ENCODE measurements at places on chromosomes 2 and 18.

- no peak for DNase-seq
Measured at GRCh38 chr18:2894841-2895370, 48.1 kb downstream of the EMILIN2 start.

DNA sequence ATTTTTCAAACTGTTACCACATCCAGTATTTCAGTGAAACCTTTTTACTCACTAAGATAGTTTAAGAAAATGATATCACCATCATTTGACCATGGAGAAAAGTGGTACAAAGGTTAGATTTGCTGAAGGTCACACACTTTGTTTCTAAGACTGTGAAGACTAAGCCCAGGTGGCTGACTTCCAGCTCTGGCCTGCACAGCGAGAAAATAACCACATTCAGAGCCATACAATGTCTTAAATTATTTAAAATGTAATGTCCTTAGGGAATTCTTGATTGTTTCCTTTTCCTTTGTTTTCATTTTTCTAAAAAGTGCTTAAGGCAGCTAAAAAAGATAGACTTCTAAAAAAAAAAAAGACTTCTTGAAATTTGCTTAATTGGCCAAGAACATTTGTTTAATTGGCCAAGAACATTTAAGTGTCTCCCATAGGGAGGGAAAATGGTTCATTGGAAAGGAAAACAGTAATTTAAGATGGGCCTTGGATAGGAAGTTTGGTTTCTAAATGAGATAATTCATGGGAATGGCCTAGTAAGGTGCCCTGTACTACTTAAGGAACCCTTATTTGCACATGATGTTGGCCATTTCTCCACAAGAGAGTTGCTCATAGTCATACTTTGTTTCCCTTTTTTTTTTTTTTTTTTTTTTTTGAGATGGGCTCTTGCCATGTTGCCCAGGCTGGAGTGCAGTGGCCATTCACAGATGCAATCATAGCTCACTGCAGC is 45.2 kb downstream of the CYP1B1 start:
- DNase-seq = no peak

GRCh38 chr2:120246546-120247300 is 5.9 kb upstream of the RALB start:
- DNase-seq = no peak

DNA sequence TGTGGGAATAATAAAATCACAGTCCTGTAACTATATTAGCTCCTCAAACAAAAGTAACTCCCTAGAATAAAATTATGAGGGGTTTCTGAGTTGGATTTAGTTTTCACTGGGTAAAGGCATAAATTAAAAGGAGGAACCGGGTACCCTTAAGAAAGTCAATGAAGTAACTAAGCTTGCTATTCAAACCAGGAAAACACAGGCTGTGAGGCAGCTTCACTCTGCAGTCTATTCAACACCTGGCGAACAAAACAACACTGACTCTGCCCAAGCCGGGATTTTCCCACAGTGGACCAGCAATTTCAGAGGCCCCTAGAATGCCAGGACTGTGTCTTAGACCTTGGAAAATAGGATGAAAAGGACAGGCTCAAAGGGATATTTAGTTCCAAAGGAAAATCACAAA is 24.6 kb upstream of the CREB1 start:
- no peak for DNase-seq

GRCh38 chr2:106195981-106196380 is 1.9 kb upstream of the UXS1 start:
- DNase-seq = no peak

DNA sequence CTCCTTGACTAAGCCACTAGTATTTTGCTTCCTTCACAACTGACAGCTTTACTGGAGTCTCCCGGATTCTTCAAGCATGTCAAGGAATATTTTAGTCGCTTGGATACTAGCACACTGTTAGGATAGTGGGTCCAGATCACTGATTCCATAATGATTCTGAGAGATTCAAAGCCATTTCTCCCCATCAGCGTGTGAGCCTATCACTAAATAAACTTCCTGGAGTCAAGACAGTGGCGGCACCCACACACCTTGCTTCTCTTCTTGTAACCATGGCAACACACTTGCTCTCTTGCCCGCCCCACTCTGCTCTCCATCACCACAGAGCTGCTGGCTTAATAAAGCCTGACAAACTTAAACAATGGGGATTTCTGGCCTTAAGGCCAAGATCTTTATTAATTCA is 245.1 kb downstream of the LRRTM1 start:
- DNase-seq = no peak

DNA sequence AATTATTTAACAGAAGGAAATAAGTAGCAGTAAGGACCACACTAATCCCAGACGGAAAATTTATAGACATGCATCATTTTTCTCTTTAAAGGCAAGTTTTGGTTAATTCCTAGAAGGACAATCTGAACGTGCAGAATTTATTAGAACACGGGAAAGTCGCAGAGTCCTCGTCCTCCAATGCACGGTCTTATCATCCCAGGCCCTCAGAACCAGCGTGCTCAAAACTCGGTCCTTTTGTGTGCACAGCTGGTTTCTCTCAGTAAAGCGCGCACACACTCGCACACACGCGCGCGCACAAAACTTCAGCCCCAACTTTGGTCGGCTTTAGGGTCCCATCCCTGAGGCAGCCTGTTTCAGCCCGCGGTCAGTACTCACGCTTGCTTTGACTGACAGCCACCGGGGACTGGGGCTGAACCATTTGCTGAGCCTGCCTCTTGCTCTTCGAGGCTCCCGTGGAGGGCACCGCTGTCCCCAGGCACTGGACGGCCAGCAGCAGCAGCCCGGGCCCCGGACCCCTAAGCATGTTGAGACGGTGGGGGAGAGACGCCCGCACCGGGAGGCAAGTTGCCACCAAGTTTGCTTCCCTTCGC is 493 bp downstream of the FN1 start:
- no peak for DNase-seq

DNA sequence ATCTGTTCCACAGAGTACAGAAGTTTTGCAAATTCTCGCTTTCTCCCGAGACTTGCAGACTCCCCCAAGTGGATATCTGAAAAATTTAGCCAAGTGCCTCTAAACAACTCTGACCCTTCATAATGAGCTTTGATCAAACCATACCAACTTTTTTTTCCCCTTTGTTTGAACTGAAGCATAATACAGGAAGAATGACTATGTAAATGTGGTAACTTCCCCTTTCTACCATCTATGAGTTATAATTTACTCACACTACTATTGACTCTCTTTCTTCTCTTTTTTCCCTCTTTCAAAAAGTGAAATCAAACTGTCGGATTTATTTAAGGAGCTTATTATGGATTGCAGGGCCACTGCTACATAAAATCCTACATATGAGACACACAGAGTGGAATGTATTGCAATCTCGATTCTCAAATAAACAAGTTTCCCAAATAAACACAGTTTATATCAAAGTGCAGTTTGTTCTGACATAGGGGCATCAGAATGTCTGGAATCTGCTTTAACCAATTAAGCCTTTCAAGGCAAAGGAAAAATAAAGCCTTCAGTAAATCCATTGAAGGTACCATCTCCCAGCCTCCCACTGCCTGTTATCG is 1.4 kb upstream of the ZNF804A start:
- DNase-seq = peak; percentile 1

DNA sequence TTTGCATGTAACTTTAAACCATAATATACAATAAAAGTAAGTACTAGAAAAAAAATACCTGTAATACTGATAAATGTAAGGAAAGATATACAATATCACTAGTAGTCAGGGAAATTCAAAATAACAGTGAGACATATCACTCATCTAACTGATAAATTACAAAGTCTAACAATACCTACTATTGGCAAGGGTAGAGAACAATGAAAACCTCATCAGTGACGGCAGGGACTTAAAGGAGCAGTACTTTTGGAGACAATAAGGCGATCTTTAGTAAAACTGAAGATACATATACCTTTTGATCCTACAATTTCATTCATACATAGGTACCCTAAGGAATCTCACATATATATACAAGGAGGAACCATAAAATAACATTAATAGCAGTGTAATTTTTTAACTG is 24.9 kb downstream of the C2orf76 start:
- DNase-seq = no peak

GRCh38 chr2:21263622-21264021 is 139.9 kb downstream of the TDRD15 start:
- DNase-seq = no peak

GRCh38 chr2:51297488-51297887 is 265.6 kb upstream of the NRXN1 start:
- no peak for DNase-seq

- no peak for DNase-seq
Measured at GRCh38 chr2:216650626-216651257, 17.5 kb downstream of the IGFBP2 start.

DNA sequence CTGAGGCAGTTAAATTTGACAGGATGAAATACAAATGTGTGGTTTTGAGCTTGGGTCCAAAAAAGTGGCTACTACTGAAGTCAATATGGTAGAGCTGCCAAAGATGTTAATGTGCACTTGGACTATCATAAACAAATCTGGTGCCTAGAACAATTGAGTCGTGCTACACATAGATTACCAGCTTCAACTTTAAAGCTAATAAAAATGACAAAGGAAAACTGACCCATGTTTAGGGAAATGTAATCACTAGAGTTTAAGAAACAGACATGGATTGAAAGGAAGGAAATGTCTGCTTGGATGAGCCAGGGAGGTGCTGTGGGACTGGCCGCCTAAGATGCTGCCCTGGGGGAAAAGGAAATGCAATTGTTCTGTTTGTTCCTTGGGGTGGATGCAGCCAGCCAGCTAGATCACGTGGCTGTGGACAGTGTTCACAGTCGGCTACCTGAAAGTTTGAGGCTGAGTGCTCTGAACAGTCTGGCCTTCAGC is 36.6 kb downstream of the CYB5A start:
- peak; percentile 27 for DNase-seq

GRCh38 chr2:200159357-200159707 is 147.2 kb upstream of the SPATS2L start:
- DNase-seq = peak; percentile 13

DNA sequence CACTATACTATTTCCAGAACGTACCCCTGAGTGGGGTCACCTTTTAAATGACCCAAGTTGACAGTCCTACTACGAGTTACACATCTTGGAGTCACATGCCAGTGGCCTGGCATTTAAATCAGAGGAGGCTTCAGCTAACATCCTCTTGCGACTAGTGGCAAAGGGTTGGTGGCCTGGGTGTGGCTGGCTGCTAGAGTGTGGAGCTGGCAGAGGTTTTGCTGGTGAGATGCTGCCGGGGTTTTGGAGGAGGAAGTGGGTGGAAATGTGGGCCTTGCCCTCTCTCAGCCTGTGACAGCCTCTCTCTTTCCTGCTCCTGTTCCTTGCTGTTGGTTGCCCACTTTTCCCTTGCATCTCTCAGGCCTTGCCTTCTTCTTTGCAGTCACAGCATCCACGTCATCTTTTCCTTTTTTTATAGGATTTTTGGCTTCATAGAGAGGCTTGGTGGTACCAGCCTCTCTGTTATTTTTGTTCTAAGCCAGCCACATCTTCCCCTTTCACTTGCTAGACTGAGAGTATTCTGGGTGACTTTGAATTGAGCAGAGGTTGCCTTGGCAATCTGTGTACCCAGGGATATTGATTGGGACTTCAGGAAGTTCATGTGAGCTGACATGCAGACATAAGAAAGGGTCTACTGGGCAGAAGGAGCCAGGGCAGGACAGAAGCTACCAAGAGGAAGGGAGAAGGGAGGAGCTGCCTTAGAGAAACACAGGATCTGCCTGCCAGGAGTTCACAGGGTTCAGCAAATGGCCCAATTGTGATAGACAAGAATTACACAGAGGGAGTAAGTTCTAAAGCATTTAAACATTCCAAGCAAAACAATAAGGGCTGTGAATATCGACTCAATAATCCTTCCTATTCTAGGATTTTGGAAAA is 55.4 kb downstream of the CDC42EP3 start:
- no peak for DNase-seq

DNA sequence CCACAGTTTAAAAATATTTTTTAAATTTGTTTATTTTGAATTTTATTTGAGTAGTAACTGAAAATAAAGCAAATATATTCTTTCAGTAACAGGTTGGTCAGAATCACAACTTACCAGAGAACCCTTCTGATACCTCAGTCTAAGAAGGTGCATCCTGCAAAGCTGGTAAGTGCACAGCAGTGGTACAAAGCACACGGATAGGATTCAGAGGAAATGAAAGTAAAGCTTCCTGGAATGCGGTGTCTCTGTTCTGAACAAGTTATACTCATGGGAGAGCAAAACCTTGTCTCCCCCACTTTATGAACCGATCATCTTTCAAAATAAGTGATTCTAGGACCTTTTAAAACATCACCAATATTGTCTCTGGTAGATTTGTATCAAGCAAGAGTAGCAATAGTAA is 398.3 kb downstream of the TMX3 start:
- peak; percentile 5 for DNase-seq

DNA sequence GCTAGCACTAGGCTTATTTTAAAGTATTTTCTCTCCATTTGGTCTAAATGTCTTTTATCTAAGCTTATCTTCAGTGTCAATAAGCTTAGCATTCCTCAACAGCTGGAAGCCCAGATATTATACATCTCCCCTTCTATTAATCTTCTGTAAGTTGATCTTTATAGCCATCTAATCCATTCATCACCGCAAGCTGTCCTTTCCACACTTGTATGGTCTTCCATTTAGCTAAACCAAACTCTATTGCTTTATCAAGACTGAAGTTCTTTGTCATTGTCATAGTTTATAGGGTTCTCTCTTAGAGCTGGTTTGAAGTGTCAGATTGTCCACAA is 101.3 kb upstream of the GPR45 start:
- DNase-seq = no peak

DNA sequence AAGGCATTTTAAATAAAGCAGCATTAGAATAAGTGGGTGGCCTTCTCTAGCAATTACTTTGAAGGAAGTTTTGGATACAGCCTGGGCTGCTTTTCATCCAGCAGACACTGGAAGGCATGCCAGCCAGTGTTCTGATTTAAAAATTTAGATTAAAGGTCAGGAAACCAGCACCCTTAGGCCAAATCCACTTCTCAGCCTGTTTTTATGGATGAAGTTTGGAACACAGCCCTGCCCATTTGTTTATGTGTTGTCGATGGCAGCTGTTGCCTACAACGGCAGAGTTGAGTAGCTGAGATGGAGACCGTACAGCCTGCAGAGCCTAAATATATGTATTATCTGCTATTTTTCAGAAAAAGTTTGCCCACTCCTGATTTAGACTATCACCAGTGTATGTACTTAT is 313.6 kb upstream of the ACVR2A start:
- no peak for DNase-seq

GRCh38 chr2:215851082-215851481 is 162.3 kb downstream of the MREG start:
- no peak for DNase-seq

DNA sequence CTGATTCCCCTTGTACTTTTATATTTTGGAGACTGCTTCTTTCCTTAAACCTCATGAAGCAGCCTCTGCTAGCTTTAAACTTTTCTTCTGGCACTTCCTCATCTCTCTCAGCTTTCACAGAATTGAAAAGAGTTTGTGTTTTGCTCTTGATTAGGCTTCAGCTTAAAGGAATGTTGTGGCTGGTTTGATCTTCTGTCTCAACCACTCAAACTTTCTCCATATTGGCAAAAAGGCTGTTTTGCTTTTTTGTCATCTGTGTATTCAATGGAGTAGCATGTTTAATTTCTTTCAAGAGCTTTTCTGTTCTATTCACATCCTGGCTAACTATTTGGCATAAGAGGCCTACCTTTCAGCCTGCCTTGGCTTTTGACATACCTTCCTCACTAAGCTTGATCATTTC is 36.3 kb upstream of the MSTN start:
- DNase-seq = no peak
